ENCODE measurements at places on chromosomes 5 and 9.

DNA sequence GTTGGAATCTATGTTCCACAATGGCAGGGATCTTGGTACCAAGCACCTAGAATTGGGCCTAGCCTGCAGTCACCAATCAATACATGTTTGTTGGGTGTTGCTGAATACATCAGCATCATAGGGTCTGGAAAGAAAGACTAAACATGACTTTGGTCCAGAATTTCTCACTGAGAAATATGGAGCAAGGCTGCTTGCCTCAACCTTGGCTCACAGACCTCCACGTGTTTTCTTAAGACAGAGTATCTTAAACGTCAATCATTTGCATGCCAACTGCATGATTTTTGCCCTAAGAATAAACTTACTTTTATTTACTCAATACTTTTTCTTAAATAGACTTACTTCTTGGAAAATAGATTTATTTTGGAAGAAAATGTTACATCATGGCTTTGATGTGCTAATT, 22.7 kb upstream of the TRAF1 start:
- DNase-seq, result no peak

DNA sequence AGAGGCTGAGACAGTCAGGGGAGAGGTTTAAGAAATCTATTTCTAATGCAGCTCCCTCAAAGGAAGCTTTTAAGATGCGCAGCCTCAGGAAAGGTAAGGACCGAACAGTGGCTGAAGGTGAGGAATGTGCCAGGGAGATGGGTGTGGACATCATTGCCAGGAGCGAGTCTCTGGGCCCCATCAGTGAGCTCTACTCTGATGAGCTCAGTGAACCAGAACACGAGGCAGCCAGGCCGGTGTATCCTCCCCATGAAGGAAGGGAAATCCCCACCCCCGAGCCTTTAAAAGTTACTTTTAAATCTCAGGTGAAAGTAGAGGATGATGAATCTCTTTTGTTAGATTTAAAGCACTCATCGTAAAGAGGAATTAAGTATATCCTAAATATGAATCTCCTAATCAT, 8.2 kb downstream of the CAVIN4 start:
- no peak for DNase-seq

DNA sequence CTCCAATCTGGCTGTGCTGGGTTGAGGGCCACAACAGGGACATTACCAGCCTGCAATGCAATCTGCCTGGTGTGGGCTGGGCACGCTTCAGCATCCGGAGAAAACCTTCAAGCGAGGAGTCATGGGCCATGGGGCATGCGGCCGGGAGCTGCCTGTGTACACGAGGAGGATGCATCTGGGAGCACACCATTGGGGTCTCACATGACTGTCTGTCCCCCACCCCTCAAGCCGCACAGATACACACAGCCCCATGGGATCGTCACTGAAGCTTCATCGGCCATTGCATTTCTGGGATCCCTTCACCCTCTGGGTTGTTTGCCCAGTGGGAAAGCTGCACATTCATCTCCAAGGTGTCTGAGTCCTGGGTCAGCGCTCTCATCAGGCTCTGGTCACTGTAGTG, 9.9 kb downstream of the LCN1 start:
- DNase-seq, result no peak

DNA sequence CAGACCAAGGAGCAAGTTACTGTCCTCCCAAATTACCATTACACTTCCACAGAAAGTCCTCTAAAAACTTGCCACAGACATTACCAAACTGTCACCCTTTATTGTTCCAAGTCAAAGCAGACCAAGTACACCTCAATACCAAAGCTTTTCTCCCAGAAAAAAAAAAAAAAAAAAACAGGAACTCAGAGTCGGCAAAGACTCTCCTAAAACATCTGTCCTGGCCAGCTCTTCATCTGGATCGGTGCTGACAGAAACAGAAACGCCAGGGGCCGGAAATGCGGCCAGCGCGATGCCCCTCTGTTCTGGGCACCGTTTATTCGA, 718 bp downstream of the DEPDC1B start:
- no peak for DNase-seq

DNA sequence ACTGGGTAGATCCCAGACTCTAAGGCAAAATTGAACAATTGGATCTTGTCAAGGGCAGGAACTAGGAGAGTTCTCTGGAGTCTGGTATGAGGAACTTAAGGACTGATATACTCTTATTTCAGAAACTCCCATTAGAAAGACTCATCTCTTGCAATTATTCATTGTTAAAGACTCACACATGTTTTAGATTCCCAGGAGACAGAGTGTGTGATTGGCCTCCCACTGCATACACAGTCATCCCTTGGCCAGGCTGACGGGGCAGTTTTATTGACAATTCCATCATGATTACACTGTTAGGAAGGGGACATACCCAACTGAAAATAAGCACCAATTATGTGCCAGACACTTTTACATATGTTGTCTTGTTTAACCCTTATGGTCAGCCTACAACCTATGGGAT, 347.2 kb downstream of the DMAC1 start:
- DNase-seq, result no peak

DNA sequence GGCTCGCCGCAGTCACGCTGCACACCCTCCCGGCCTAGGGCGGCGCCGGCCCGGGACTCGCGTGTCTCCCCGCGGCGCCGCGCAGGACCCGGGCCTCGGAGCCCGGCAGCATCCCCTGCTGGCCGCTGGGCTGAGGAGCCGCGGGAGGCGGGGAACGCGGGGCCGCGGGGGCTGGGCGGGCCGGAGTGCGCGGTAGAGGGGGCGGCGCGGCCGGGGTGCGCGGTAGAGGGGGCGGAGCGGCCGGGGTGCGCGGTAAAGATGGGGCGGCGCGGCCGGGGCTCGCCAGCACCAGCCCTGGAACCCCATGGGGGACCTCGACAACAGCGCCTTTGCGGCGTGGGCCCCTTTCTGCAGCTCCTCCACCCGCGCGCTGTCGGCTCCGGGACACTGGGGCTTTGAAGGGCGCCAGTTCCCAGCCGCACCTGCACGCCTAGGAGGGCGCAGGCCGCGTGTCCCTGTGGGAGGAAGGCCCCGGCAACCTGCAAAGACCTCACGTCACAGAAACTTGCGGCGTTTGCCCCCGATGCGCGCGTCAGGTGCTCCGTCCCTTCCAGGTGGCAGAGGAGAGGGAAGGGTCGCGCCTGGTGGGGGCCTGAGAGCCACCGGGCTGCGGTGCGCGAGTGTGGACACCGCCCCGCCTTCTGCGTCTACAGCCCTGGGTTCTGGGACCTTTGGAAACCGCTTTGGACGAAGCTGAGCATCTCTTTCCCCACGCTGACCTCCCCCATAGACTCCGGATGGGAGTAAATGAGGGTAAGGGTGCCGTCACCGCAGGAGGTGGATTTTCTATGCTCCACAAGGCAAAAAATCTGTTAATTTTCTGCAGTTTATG, 49.6 kb downstream of the NSUN2 start:
- no peak for DNase-seq

GRCh38 chr5:19531374-19531952, 456.5 kb downstream of the CDH18 start:
- DNase-seq, result no peak

GRCh38 chr5:6115852-6116251, 262.5 kb downstream of the MED10 start:
- no peak for DNase-seq

GRCh38 chr5:158737536-158738027, 362.1 kb downstream of the EBF1 start:
- DNase-seq, result no peak

GRCh38 chr5:7978114-7978513, 109.2 kb downstream of the MTRR start:
- DNase-seq, result no peak

DNA sequence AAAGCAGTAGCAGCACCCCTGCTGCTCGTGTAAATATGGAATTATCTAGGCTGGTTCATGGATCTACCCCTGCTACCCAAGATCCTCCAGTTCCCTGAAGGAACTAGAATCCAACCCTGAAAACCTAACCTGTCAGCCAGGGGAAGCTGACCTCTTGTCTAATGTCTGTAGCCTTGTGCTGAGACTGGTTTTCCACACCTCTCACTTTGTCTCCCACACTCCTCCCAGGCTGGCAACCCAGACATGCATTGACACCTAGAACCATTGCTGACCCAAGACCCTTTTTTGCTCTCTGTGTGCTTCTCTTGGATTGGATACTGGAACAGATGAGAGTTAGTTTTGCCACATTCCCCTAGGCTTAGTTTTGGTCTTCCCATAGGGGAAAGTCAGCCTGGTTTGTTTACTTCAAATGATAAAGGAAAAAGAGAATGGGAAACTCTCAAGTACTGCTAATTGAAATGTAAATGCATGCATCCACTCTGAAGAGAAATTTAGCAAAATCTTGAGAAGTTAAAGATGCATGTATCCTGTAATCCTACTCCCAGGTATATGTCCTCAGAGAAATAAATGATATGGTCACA, 36.6 kb upstream of the NR4A3 start:
- no peak for DNase-seq

GRCh38 chr5:150208187-150209098, 18.6 kb downstream of the SLC6A7 start:
- no peak for DNase-seq

- DNase-seq, result no peak
Observed at GRCh38 chr9:131578731-131579504, 33.6 kb downstream of the PRRT1B start.

DNA sequence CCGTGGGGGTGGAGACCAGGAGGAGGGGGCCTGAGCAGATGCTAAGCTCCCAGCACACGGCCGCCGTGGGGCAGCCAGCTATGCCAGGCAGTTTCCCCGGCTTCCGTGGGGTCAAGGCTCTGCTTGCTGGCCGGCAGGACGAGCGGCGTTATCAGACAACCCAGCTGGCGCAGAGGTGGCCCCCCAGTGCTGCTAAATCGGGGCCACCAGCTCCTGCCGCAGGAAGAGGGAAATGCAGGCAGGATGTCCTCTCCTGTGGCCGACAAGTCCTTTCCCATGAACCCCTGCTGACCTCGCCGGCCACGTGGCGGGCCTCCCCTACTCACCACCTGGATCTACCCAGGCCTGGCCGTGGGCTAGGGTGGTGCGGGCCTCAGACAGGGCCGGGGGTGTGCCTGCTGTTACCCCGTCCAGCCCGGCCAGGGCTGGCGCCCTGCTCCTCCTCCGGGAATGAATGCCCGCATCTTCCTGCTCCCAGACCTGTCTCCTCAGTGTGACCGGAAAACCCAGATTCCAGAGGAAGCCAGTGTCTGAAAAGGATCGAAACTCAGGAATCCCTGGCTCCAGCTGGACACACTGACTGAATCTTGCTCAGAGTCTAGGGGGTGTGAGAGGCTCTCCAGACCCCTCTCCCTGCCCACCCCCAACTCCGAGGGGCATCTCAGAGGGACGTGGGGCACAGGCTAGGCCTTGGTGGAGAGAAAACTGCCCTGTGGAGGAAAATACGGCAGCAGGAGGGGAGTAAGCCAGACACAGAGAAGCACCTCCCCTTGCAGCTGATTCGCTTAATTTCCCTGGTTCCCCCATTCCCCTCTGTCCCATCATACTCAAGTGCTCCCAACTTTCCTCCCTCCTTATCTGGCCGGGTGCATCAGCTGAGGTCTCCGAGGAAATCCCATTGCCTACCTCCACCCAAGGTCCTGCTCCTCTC, 3.9 kb downstream of the FLT4 start:
- no peak for DNase-seq

- DNase-seq, result no peak
Observed at GRCh38 chr5:151293624-151294023, 9.9 kb downstream of the SLC36A3 start.

- no peak for DNase-seq
Observed at GRCh38 chr9:125564631-125565030, 142.4 kb downstream of the MAPKAP1 start.

DNA sequence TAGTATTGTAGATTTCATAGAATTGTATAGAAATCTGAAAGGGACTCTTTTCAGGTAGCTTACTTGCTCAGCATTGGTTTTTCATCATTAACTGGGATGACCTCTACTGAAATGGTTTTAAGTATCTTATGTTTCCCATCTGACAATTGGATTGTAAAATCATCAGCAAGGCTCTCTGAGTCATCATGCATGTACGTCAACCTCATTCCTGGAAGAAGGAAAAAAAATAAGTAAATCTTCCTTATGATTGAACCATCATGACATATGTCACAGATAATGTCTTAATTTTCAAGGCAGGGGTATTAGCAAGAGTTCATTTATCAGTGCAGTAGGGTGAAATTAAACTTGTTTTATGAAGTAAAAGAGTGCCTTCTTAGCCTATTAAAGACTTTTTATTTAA, 74.9 kb upstream of the CER1 start:
- DNase-seq, result no peak

- DNase-seq, result no peak
Observed at GRCh38 chr5:173158366-173158765, 14.0 kb downstream of the BNIP1 start.

- DNase-seq, result no peak
Observed at GRCh38 chr5:96969366-96969765, 33.5 kb downstream of the LNPEP start.

GRCh38 chr9:101126556-101126955, 98.0 kb downstream of the PLPPR1 start:
- DNase-seq, result no peak

All from thoracic aorta (tissue), 2 donors.